H9 (cell line): ENCODE measurements at places on chromosomes 1 and 21.

GRCh38 chr1:27872802-27873551, 633 bp downstream of the THEMIS2 start:
- peak; percentile 58 for DNase-seq

DNA sequence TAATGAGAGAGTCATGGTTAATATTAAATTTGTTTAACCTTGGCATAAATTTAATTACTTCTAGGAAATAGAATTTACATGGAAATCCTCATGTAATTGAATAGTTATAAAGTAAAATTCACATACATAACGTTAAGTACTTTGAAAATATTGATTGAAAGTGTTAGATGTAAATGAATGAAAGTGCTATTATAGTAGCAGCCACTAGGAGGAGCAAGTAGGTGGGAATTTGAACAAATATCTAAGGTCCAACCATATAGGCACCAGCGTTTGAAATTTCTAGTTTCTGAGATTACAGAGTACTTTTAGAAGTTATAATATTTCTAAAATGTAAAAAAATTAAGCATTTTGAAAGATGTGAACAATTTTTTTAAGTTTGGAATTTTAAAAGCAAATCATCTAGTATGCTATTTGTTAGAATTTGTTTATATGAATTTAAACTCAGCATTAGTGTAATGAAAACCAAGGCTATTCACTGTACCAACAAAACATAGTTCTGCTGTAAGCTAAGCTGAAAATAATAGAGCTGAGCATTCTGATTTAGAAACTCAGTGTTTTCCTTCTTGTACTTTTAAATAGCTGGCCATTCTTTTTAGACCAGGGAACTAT, 3.3 kb downstream of the B3GALT2 start:
- DNase-seq = no peak

DNA sequence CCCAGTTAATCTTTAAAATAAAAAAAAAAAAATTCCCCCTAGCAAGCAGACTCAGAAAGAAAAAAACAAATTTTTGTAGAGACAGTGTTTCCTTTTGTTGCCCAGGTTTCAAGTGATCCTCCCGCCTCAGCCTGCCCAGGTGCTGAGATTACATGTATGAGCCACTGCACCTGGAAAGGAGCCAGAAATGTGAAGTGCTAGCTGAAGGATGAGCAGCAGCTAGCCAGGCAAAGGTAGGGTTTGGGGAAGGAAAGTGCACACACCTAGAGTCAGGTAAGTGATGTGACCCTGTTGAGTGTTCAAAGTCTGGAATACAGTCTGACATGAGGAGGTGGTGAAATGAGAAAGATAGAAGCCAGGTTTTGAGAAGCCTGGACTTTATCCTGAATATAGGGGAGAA, 1.7 kb downstream of the AKR1A1 start:
- no peak for DNase-seq

GRCh38 chr1:227792216-227793078, 23.0 kb upstream of the PRSS38 start:
- peak; percentile 61 for DNase-seq

GRCh38 chr1:201707656-201708055, 121.3 kb upstream of the IPO9 start:
- no peak for DNase-seq

- no peak for DNase-seq
Observed at GRCh38 chr1:151210830-151211229, 12.5 kb downstream of the PIP5K1A start.
